Breast epithelium (tissue), 4 donors: ENCODE measurements at places on chromosomes 6 and 20. TPM values are rescaled to one million over a fixed set of nuclear protein-coding genes. Genes with fewer than 3 reads are reported as not detected.

GPX5 gene
- total RNA-seq: not detected

DOK5 gene
- total RNA-seq: 4.0 TPM

CD93 gene
- total RNA-seq: 36.5 TPM

SLC17A2 gene
- total RNA-seq: not detected

HLA-DPA1 gene
- 51.8 TPM for total RNA-seq

OR2B6 gene
- not detected for total RNA-seq

BIRC7 gene
- total RNA-seq: not detected

LHFPL5 gene
- not detected for total RNA-seq

ATP9A gene
- 98.4 TPM for total RNA-seq

SLC17A1 gene
- total RNA-seq: not detected

KCNB1 gene
- total RNA-seq: 21.8 TPM

GJA1 gene
- 91.0 TPM for total RNA-seq

EDEM2 gene
- 19.3 TPM for total RNA-seq

MGME1 gene
- 18.7 TPM for total RNA-seq

HCK gene
- total RNA-seq: 10.2 TPM

PNLDC1 gene
- not detected for total RNA-seq

FBXO5 gene
- 7.0 TPM for total RNA-seq

DEFB124 gene
- total RNA-seq: not detected

SLC22A1 gene
- total RNA-seq: 1.3 TPM
